Stomach (tissue), 19 donors: ENCODE measurements at places on chromosomes 13 and 19. TPM values are rescaled to one million over a fixed set of nuclear protein-coding genes. Genes with fewer than 3 reads are reported as not detected.

- no peak overlapping the region for H3K27ac ChIP-seq
- DNase-seq = no peak
- peaks cover 7% of the 10 kb centered on the region for H3K4me1 ChIP-seq
- no peak overlapping the region for H3K4me3 ChIP-seq
- H3K36me3 ChIP-seq = no peaks in the 10 kb centered on the region
Observed at GRCh38 chr13:32752311-32752710, 166.1 kb downstream of the PDS5B start.

Gene TRPM4
- 109 TPM for total RNA-seq

DNA sequence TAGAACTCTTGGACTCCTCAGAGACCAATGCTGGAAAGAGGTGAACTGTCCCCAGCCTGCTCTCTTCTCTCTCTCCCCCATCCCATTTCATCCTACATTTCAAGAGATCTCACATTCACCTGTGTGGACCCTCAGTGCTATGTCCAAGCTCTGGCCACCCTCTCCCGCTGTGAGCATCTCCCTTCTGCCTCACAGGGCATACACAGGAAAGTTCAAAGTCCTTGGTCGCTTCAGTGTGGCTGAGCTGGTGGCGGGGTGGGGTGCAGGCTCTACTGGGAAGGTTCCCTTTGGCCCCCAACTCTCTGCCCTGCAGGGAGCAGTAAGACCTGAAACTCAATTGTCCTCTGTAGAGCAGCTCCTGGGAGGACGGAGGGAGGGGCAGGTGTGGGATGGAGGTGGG, 27.0 kb downstream of the SPTBN4 start:
- H3K4me3 ChIP-seq = no peak overlapping the region
- no peak overlapping the region for H3K27ac ChIP-seq
- no peaks in the 10 kb centered on the region for H3K27me3 ChIP-seq
- peaks cover 16% of the 10 kb centered on the region for H3K36me3 ChIP-seq
- no peaks in the 10 kb centered on the region for H3K4me1 ChIP-seq

GRCh38 chr19:16117594-16118033, 5.9 kb downstream of the RAB8A start:
- H3K27me3 ChIP-seq = no peaks in the 10 kb centered on the region
- no peak for DNase-seq
- H3K4me1 ChIP-seq = peaks cover 68% of the 10 kb centered on the region
- H3K27ac ChIP-seq = no peak overlapping the region

DNA sequence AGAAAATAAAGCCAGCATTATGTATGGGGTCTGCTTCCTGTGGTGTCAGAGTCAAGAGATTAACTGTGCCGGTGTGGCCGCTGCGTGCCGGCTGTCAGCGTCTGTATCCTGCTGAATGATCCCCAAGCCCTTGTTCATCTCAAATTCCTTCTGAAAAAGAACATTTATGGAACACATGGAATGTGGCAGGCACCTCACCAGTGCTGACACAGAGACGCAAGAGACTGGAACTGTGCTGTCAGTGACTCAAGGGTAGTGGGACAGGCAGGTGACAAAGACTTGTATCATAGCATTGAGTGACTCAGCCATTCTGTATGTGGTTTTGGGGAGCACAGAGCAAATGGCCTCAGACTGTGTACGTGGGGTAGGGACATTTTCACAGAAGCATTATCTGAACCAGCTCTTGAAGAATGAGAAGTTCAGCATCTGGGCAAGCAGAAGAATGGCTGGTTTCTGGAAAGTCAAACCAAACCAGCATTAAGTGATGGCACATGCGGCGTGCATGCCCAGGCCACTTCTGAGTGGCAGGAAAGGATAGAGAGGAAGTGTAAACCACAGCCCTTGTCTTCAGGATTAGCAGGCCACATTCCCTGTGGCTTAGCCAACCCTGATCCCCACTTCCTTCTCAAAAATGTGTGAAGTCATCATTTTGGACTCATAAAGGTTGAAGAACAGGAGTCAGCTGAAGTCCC, 54.0 kb upstream of the IRS2 start:
- no peaks in the 10 kb centered on the region for H3K4me1 ChIP-seq
- no peak for DNase-seq
- H3K36me3 ChIP-seq = no peaks in the 10 kb centered on the region
- no peak overlapping the region for H3K27ac ChIP-seq
- no peak overlapping the region for H3K4me3 ChIP-seq

Gene ITGBL1
- not detected for total RNA-seq

- H3K4me1 ChIP-seq = no peaks in the 10 kb centered on the region
- H3K36me3 ChIP-seq = no peaks in the 10 kb centered on the region
- DNase-seq = no peak
- no peak overlapping the region for H3K4me3 ChIP-seq
- no peak overlapping the region for H3K27ac ChIP-seq
Observed at GRCh38 chr19:28036486-28036885, 1176.5 kb downstream of the UQCRFS1 start.

Gene ZNF763
- 5.7 TPM for total RNA-seq

- no peak for DNase-seq
- peak overlapping the region; percentile 2 for H3K27ac ChIP-seq
- no peaks in the 10 kb centered on the region for H3K27me3 ChIP-seq
- no peak overlapping the region for H3K4me3 ChIP-seq
- H3K36me3 ChIP-seq = no peaks in the 10 kb centered on the region
Observed at GRCh38 chr19:20664901-20665781, 3.8 kb upstream of the ZNF626 start.

Gene TMPRSS9
- total RNA-seq = 1.1 TPM

Gene ZNF414
- total RNA-seq = 5.8 TPM

GRCh38 chr13:41767801-41768200, 193.1 kb downstream of the VWA8 start:
- H3K4me3 ChIP-seq = no peak overlapping the region
- no peaks in the 10 kb centered on the region for H3K4me1 ChIP-seq
- H3K27ac ChIP-seq = no peak overlapping the region
- no peaks in the 10 kb centered on the region for H3K27me3 ChIP-seq
- peak; percentile 16 for DNase-seq

GRCh38 chr19:10963865-10964264, 3.0 kb downstream of the SMARCA4 start:
- H3K27me3 ChIP-seq = no peaks in the 10 kb centered on the region
- peaks cover 53% of the 10 kb centered on the region for H3K4me1 ChIP-seq
- DNase-seq = no peak
- H3K27ac ChIP-seq = peak overlapping the region; percentile 4
- no peak overlapping the region for H3K4me3 ChIP-seq
